ENCODE measurements at places on chromosomes 2 and 18. TPM values are rescaled to one million over a fixed set of nuclear protein-coding genes. Genes with fewer than 3 reads are reported as not detected.

MAPRE2 gene
- 12.7 TPM for total RNA-seq

CFLAR gene
- total RNA-seq: 18.2 TPM

OBSL1 gene
- 98.6 TPM for total RNA-seq

GAREM2 gene
- 2.4 TPM for total RNA-seq

Measured in A375 (cell line).